NCI-H2081 (cell line): ENCODE measurements at places on chromosomes 1 and 21.

- DNase-seq, result no peak
Observed at GRCh38 chr1:16289959-16290358, 53.0 kb upstream of the CPLANE2 start.

- no peak for DNase-seq
Observed at GRCh38 chr1:93124556-93125355, 45.7 kb downstream of the MTF2 start.

- DNase-seq, result no peak
Observed at GRCh38 chr1:215421744-215422143, 145.4 kb upstream of the KCTD3 start.

- DNase-seq, result no peak
Observed at GRCh38 chr1:201939148-201939547, 7.2 kb downstream of the LMOD1 start.

DNA sequence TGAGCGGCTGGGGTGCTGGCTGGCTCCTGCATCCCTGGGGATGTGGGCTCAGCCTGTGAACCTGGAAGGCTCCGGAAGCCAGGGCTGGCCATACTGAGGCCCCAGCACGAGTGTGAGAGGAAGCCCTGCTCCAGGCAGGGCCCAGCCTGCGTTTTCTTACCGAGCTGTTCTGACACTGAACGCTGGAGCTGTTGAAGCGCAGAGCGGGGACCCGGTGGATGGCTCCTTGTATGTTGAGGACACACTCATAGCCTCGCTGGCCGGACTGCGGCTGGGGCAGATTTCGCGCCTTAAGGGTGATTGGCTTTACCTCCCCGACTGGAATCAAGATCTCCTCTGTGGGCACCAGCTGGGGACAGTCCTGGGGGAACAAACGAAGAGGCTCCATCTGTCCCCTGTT, 160.0 kb downstream of the PLXNA2 start:
- no peak for DNase-seq

- no peak for DNase-seq
Observed at GRCh38 chr21:41768437-41769042, 1.7 kb upstream of the RIPK4 start.

- DNase-seq, result no peak
Observed at GRCh38 chr21:37372951-37373350, 6.4 kb downstream of the DYRK1A start.

DNA sequence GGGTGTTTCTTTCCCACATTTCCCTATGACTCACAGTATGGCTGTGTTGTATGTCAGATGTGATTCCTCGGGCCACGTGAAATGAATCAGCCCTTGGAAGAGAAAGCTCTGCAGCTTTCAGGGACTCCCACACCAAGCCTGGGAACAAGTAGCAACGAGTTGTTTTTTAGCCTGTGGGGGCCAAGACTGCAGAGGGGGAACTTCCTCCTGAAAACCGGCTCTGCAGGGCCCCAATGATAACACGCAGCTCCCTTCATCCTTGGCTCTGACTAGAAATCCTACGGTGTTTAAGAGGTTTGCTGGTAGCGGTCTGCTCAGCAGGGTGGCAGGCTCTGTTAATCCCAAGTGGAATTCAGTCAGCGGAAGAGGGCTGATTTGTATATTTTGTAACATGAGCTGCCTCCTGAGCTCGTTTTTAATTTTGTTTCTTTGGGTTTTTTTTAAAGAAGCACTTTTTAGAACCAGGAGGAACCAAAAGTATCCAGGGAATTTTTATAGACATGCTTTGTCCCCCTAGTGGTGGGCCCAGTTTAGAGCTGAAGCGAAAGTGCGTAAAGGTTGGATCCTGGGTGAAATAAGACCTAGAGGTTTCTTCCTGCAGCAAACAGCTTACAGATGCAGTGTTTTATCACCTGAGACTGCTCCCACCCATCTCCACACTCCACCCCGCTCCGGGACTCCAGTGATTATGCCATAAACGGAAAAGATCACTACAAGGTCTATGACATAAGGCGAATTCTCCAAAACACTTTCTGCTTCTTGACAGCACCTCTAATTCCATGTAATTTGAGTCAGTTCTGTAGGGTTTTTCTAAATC, 48.8 kb downstream of the LAMC2 start:
- DNase-seq, result no peak

GRCh38 chr1:190367200-190367599, 110.5 kb downstream of the BRINP3 start:
- DNase-seq, result no peak

DNA sequence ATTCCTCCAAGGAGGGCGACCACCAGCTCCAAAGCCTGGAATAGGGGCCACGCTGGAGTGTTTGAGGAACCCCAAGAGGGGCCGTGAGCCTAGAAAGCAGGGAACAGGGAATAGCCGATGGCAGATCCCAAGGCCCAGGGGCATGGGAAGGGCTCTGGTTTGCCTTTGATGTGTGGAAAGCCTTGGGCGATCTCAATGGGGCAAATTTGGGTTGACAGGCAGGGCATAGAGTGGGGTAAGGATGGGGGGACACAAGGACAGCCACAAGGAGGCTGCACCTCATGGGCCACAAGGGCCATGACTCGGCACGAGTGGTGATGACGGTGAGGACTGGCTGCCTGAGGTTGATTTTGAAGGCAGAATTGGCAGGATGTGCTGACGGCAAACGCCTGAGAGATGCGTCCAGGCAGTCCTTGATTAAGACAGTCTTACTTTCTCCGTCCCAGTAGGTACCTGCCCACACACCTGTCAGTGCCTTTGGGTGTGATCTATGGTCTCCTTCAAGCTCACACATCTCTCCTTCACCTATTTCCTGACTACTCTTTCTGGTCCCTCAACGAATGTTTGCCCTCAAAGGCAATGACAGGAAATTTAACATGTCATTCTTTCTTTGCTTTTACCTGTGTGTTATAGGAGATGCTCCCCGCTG, 2.0 kb upstream of the TMPRSS3 start:
- DNase-seq, result no peak

- no peak for DNase-seq
Observed at GRCh38 chr1:203126151-203126865, 1.2 kb upstream of the ADORA1 start.

DNA sequence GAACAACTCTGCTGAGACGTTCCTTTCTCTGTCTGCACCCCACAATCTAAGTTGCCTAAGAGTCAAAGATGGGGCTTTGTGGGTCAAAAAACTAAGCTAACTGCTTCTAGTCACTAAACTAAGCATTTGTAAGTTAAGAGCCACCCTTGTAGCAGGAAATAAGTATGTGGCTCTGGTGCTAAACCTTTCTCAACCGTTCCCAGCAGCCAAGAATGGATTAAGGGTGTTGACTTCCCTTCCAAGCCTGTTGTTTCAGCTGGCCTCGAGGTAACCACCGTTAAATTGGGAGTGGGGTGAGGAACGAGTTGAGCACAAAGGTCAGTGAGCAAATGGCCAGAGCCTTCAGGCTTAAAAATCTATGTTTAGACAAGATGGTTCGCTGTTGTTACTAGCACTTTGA, 169.1 kb downstream of the TRIM33 start:
- no peak for DNase-seq

- no peak for DNase-seq
Observed at GRCh38 chr1:116415200-116415698, 42.2 kb downstream of the ATP1A1 start.

GRCh38 chr1:34784751-34785221, 3.8 kb downstream of the GJB3 start:
- DNase-seq, result no peak

GRCh38 chr1:54652168-54652567, 10.6 kb downstream of the MROH7 start:
- DNase-seq, result no peak

GRCh38 chr1:25766721-25767436, 33.1 kb upstream of the SELENON start:
- DNase-seq, result peak; percentile 74

DNA sequence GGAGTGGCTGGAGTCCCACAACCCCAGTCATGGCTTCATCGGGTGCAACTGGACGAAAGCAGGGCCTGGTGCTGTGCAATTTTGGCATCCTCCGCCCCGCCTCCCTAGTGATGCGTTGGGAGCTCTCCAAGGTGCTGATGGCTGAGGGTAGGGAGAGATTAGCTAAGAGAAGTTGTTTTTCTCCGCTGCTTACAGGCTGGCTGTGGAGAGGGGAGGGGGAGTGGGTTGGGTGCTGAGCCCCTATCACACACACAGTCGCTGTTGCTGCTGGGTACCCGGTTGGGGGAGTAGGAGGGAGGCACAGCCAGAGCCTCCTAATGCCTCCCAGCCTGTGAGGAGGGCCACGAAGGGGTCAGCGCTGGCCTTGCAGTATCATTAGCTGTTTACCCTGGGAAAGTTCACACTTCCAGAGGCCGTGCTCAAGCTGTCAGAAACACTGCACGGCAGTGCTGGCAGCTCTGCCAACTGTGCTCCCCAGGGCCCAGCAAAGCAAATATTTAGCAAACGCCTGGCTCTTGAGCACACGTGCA, 110.0 kb downstream of the GRIK3 start:
- DNase-seq, result peak; percentile 62

GRCh38 chr1:247209396-247209795, 37.6 kb upstream of the ZNF124 start:
- no peak for DNase-seq

- no peak for DNase-seq
Observed at GRCh38 chr1:118202076-118202608, 17.1 kb upstream of the SPAG17 start.

- no peak for DNase-seq
Observed at GRCh38 chr1:17637055-17637454, 97.6 kb downstream of the ARHGEF10L start.

GRCh38 chr1:157984469-157984868, 9.0 kb upstream of the KIRREL1 start:
- DNase-seq, result no peak

DNA sequence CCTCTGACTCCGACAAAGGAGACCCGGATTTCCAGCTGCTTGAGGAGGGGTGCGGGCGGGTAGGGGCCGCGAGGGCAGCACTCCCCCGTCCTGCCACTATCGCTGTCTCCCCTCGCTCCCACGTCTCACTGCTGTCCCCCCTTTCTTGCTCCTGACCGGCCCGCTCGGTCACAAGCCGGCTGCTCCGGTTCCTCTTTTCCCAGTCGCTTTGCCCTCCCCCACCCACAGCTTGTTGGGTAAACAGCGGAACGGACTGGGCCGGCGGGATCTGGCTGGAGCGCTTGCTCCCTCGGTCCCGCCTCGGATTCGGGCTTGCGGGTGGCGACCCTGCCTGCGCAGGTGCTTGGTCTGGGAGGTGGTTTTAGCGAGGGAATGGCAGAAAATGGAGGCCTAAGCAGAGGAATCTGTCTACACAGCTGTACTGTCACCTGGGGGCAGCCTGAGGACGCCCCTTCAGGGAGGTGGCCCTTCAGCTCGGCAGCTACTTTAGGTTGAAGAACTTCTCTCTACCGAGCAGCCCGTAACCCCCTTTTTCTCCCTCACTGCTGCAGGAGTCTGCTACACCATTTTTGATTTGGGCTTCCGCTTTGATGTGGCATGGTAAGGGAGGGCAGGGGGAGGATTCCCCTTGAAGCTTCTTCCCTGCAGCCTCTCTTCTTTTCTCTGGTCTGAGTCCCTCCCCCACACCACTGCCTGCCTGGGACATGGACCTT, 645 bp downstream of the ATP6V0B start:
- DNase-seq, result peak; percentile 20

- no peak for DNase-seq
Observed at GRCh38 chr1:219215477-219215876, 41.8 kb downstream of the LYPLAL1 start.

- no peak for DNase-seq
Observed at GRCh38 chr1:173048621-173049321, 2.0 kb downstream of the TNFSF18 start.

GRCh38 chr1:232574889-232575762, 54.8 kb downstream of the SIPA1L2 start:
- DNase-seq, result no peak

- DNase-seq, result no peak
Observed at GRCh38 chr1:20987831-20988825, 188.6 kb downstream of the EIF4G3 start.

DNA sequence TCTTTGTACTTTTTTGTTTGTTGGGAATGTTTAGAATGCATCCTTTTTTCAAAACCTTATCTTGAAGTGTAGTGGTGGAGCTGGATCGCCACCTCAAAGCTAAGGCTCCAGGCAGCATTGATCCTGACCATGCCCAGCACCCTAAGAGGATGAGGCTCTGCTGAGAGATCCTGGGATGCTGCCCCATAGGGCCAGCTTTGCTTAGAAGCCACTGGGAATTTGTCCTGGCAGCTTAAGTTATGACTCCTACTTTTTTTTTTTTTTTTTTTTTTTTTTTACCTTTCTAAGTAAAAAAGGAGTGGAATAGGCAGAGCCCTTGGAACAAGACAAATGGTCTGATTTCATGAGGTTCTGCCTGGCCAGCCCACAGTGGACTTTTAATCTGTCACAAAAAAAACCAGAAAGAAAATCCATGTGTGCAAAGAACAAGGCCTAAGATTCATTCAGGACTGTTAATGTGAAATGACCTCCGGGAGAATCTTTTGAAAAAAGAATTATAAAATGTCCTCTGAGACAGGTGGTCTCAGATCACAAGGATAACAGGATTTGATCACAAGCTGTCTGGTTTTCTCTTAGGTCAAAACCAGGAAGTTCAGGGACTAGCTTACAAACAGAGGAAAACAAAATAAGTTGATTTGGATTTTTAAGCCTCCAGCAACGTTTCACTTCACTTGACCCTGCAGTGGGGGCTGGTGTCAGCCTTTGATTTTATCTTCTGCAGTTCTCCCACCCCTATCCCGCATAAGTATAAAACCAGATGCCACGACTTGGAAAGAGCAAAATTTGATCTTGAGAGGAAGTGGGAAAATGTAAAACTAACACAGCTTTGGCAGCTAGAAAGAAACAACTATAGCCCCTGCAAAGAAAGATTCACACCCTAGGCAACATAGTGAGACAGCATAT, 25.9 kb upstream of the RAP1A start:
- no peak for DNase-seq

DNA sequence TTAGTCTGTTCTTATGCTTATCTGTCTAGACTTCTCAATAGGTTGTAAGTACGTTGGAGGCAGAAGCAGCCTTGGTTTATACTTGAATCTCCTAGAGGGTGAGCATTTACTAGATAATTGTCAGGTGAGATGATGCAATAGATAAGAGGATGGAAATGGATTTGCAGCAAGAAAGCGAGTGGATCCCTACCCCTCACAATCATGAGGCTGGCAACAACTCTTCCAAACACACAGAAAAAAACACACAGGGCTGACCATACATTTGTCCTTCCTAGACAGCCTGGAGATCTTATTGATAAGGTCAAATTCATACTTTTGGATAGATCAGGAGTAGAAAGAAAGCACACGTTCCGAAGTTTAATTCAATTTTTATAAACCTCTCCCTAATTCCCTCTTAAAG, 481.4 kb upstream of the CAMK1G start:
- DNase-seq, result no peak
